ENCODE measurements at places on chromosomes 6 and 20.

GRCh38 chr6:89886378-89887120 lies 7.7 kb upstream of the GJA10 start:
- DNase-seq = no peak

GRCh38 chr6:150417899-150418826 lies 49.4 kb downstream of the IYD start:
- peak; percentile 90 for DNase-seq

GRCh38 chr6:103723438-103724322 lies 1136.0 kb downstream of the HACE1 start:
- DNase-seq = no peak

GRCh38 chr6:80959034-80959433 lies 793.4 kb downstream of the TENT5A start:
- no peak for DNase-seq

GRCh38 chr20:52540509-52540908 lies 348.9 kb upstream of the ZFP64 start:
- no peak for DNase-seq

- DNase-seq = no peak
These were observed 81.3 kb upstream of the ARMC2 start for GRCh38 chr6:108766886-108767285.

DNA sequence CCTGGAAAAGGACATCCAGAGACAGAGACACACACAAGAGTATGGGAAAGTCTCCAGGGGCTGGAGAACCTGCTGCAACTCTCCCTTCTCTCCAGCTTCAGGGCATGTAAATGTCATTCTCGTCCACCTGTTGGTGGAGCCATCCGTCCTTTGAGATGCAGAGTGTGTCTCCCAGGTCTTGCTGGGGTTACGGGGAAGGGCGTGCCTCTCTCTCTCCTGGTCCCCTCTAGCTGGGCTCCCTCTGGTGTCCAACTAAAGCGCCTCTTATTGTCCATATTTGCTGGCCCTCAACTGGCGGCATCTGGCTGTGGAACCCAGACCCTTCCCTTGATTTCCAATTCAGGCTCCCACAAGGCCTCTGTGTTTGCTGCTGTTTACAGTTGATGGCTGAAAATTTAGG lies 244.1 kb downstream of the BMP7 start:
- DNase-seq = no peak
